ENCODE measurements at places on chromosomes 5 and 9. TPM values are rescaled to one million over a fixed set of nuclear protein-coding genes. Genes with fewer than 3 reads are reported as not detected.

ESM1 gene
- 2.8 TPM for polyA plus RNA-seq

DNA sequence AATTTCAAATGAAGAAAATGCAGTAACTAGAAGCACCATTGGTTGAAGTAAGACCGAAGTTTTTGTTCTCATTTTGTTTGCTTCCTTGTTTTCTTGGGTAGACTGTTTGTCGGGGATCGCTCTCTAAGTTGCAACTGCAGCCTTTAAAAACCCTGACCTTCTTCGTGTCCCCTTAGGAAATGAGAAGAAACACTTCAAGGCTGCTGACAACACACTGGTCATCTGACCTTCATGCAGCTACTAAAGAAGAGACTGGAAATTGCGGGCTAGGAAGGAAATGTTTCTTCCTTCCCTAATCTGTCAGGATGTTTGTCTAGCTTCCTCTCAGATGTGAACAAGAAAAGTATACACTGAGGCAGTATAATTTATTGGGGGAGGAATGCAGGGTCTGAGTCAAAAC, 50.7 kb upstream of the CHSY3 start:
- no peak for DNase-seq

CER1 gene
- not detected for polyA plus RNA-seq

- no peak for DNase-seq
Measured at GRCh38 chr9:36835271-36835996, 198.6 kb downstream of the PAX5 start.

RC3H2 gene
- polyA plus RNA-seq = 35.3 TPM

All from BJ (cell line).